ENCODE measurements at places on chromosomes 16 and 17.
A peak's percentile ranks its signal among the peaks of the same experiment; 100 is the strongest.

DNA sequence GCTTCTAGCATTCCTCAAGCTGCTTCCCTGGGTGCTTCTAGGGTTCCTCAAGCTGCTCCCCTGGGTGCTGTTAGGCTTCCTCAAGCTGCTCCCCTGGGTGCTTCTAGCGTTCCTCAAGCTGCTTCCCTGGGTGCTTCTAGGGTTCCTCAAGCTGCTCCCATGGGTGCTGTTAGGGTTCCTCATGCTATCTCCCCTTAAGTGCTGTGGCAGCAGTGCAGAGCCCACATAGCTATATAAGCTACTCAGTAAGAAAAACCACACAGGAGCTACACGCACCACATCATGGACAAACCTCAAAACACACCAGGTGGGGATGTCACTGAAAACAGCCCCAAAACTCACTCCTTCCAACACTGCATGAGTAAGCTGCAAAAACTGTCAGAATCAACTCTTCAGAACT is 35.2 kb downstream of the ANKRD11 start:
- no peak for DNase-seq

DNA sequence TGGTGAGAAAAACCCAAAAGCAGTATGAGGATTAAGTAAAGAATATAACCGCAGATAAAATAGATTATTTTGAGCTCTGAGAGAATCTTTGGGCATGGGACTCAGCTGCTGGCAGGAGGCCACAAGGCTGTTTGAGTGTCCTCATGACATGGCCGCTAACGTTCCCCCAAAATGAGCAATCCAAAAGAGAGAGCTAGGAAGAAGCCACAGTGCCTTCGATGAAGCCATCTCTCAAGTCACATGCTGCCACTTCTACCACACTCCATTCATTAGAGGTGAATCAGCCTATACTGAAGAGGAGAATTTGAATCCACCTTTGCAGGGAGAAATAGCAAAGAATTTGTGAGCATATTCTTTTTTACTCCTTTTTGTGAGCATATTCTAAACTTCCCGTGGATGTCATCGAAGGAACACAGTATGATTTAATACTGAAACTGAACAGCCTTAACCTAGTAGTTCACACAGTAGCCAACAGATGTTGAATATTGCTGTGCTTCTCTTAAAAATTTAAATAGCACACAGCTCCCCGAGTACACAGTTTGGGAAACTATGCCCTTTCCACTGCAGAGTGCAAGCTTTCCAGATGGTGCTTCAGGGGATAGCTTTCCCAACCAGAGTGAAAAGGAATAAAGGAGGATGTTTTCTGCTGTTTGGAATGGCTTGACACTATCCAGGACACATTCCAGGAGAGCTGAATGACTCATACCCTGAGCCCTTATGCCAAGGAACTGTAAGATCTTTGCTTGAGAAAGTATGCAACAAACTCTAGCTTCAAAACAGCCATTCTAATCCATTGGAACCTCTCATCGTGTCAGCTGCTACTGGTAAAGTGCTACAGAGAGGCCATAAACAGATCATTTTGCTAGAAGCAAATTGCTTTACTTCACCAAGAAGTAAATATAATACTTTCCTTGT is 33.9 kb downstream of the ANKFY1 start:
- DNase-seq: peak; percentile 45

GRCh38 chr17:44677136-44677535 is 12.4 kb downstream of the CCDC43 start:
- DNase-seq: no peak

DNA sequence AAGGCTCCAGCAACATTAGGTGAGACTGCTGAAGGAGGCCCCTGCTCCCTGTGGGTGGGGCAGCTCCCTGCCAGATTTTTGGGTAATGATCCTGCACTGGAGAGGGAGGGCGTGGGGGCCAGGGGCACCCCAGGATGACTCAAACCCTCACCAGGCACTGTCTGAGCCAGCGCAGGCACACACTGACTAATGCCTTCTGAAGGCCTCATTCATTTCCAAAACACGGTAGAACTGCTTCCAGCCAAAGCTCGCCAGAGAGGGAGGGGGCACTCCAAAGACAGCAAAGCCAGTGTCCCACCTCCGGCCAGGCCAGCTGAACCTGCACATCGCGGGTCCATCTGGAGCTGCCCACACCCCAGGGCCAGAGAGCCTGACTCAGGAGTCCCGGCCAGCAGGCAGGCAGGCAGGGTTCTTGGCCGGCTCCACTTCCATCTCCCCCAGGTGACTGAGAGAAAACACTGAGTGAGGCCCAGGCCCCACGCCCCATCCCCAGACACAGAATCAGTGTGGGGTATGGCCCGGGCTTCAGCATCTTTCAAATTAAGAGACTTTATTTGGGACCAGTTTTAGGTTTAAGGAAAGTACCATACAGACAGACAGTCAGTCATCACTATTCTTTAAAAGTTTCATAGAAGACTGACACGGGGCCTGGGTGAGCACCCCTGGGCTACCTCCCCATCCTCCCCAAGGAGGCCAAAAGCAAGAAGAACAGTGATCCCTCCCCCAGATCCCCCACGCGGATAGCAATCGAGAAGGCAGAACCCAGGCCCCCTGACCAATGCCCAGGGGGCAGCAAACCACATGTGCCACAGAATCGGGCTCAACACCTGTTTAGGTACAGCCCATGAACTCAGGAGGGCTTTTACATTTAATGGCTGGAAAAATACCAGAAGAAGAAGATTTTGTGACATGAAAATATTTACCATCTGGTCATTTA is 2.3 kb downstream of the PIEZO1 start:
- no peak for DNase-seq

DNA sequence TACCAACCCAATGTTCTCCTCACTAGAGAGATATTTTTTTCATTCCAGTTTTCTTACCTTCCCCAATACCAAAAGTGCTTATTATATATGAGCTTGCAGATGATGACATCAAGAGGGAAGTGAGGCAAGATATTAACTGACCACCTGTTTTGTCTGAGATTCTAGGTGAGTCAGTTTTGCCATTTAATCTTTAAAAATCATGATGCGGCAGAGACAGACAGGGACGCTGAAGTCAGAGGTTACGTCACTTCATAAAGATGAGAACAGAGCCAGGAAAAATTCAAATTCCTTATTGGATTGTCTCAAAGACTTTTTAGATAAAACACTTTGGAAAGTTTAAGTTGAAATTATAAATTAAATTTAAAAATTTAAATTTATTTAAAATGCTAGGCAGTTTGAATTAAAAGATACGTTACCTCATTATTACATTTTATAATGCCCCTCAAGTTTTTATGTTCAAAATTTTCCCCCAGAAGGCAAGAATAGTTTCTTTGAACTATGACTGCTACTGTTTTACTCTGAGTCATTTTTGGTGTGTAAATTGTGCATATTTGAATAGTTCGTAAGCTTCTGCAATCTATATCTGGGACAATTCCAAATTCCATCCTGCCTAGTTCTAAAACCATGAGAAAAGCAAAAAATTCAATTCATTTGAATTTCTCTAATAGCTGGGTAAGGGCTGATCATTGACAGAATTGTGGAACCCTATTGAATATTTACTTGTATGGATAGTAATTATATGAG is 839.6 kb upstream of the GOT2 start:
- DNase-seq: no peak

DNA sequence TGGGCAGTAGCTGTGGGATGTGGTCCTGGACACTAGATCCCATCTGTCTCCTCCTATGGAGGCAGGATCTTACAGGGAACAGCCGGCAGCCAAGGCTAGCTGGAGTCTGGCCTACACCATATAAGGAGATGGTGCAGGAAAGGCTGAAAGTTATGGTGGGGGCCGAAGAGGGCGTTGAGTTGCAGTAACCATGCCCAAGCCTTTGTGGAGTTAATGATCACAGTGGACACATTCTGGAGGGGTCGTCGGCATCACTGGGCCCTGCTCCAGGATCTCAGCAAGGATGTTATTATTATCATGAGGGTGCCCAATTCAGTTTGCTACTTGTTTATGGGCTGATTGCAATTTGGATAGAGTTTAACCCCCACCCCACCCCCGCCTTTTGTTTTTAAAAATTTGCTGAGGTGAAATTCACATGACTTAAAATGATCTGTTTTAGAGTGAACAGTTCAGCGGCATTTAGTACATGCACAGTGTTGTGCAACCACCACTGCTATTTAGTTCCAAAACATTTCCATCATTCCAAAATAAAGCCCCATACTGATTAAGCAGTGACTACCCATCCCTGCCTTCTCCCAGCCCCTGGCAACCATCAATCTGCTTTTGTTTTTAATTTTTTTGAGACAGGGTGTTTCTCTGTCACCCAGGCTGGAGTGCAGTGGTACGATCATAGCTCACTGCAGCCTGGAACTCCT is 184.3 kb upstream of the CACNG3 start:
- no peak for DNase-seq

DNA sequence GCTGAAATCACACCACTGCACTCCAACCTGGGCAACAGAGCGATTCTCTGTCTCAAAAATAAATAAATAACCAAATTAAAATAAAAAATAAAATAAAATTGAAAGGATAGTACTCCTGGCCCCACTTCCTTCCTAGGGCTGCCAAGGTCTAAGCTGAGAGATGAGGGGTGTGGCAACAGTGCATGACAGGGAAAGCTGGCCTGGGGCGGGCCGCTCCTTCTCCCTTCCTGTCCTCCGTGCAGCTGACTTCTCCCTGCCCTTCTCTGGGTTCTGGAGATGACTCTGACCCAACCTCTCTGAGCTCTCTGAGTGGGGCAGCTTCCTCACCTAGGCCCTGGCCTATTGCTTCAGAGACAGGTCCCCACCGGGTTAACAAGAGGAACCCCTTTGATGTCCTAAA is 8.7 kb upstream of the SLC25A39 start:
- no peak for DNase-seq

- DNase-seq: no peak
Measured at GRCh38 chr16:87697256-87697655, 68.5 kb downstream of the KLHDC4 start.
